ENCODE measurements at places on chromosomes 2 and 18.

DNA sequence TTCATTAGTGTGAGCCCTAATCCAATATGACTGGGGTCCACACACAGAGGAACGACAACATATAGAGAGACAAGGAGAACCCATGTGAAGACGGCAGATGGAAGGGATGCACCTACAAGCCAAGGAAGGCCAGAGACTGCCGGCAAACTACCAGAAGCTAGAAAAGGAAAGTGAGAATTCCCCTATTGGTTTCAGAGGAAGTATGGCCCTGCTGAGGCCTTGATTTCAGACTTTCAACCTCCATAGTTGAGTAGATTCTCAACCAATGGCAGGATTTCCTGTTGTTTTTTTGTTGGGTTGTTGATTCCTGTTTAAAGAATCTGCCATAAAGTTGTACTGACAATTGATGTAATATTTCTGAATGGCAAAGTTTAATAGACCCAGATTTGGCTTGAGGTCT is 241.5 kb downstream of the SATB2 start:
- DNase-seq, result no peak

GRCh38 chr2:103605071-103605780 is 843.4 kb downstream of the TMEM182 start:
- DNase-seq, result no peak

DNA sequence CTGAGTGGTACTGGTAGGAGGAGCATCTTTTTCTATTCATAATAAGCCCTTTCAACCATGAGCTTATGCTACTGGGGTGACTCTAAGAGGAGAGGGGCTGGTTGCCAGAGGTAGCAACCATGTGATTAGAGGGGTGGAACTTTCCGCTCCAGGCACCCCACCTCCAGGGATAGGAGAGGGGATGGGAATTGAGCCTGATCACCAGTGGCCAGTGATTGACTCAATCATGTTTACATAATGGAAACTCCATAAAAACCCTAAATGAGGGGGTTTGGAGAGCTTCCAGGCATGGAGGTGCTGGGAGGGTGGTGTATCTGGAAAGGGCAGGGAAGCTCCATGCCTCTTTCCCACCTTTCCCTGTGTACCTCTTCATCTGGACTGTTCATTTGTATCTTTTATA is 46.6 kb upstream of the RHOB start:
- DNase-seq, result no peak

DNA sequence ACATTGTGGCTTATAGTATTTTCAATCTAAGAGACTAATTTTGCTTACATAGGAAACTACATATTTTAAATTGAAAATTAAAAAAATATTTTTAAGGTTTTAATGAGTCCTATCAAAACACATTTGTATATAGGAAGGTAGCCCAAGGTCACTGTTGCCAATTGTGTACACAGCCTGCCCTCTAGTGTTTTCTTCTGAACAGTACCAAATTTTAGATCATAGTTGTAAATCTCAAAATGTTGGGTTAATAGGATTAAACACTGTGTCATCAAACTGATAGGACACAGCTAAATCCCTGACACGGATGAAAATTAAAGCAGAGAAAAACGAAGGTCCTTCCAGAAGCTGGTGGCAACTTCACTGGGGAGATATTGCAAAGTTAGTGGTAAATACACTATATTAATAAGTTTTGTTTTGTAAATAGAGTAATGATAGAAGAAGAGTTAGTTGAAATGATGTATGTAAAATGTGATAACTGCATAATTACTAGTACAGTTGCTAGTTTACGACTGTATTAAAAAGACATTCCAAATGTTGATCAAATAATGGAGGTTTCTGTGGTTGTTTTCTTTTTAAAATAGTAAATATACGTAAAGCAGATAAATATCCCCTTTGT is 19.7 kb downstream of the CLUL1 start:
- no peak for DNase-seq

- no peak for DNase-seq
Measured at GRCh38 chr2:26580751-26581150, 60.4 kb downstream of the CIB4 start.

DNA sequence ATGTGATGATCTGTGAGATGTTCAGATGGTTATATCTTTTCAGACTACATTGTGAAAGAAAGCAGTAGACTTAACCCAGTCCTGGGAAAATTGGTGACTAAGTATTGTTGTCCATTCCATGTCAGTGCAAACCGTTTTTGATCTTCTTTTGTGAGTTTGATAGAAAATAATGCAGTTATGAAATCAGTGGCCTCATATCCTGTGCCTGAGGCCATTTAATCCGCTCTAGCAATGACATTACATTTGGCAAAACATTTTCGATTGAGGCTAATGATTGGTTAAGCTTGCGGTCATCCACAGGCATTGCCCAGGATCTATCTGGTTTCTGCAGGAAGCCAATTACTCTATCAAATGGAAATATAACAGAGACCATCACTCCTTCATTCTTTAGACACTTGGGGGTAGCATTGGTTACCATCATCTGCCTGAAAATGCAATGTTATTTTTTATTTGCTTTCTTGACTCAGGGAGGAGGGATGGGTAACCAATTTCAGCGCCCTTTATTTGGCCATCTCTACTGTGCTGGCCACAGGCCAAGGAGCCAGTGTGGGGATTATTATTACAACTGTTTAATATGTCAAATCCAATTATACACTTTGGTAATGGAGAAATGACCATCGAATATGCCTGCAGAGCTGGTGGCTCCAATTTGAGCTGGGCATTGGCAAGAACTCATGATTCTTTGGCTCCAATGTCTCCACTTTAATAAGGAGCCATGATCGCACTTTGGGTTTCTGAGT is 33.6 kb downstream of the TRIB2 start:
- no peak for DNase-seq

DNA sequence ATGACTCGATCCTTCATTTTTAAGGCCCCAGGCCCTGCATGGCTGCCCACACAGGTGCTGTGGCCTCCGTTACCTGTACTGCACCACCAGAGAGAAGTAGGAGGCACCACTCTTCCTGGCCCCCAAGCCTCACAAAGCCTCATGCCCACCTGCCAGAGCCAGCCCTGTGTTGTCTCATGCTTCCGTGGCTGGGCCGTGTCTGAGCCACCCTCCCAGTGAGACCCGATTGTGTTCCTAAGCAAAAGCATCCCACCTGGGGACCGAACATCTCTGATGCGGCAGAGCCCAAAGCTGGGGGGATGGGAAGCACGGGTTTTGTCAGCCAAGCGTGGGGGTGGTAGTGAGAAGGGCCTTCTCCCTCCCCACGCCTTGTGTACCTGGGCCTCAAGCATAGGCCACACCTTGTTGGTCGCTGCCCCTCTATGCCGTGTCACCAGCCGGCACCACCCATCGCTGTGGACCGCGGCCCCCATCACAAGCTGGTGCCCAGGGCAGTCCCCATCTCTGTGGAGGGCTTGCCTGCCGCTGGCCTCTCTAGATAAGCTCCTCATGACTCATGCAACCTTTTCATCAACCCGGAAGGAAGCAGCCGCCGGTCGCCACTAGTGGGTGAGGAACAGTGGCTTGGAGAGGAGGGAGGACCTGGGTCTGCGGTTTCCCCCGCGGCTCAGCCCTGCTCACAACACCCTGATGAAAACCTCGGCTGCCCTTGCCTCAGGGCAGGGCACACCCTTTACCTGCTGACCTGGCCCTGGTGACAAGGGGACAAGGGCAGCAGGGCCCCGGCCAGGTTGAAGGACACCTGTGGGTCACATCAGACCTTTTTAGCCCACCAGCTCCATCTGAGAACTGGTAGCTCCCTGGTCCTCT is 2.7 kb upstream of the RNPEPL1 start:
- peak; percentile 48 for DNase-seq

DNA sequence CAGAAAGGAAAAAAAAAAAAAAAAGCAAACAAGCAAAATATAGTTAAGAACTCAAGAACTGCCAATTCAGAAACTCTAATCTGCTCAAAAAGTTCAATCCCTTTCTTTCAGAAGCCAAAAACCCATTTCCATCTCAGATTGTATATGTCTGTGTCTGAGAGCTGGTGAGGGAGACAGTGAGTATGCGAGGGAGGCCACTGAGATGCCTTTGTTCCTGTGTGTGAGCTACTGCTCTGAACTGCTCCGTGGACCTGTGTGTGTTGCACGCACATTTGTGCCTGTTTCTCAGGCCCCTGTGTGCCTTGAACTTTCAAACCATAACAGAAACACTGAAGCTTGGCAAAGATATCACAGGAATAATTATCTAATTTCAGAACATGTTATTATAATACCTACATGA is 2.5 kb upstream of the PKDCC start:
- DNase-seq, result no peak

Measured in NCI-H2029 treated with DMSO at 0.1 percent for 48 hours (cell line).